Activated CD8-positive, alpha-beta memory T cell treated with anti-CD3 and anti-CD28 coated beads for 48 hours (primary cell): ENCODE measurements at places on chromosomes 7 and 10.

- DNase-seq: no peak
These were observed 184.4 kb downstream of the PTPRN2 start for GRCh38 chr7:158403013-158403821.

DNA sequence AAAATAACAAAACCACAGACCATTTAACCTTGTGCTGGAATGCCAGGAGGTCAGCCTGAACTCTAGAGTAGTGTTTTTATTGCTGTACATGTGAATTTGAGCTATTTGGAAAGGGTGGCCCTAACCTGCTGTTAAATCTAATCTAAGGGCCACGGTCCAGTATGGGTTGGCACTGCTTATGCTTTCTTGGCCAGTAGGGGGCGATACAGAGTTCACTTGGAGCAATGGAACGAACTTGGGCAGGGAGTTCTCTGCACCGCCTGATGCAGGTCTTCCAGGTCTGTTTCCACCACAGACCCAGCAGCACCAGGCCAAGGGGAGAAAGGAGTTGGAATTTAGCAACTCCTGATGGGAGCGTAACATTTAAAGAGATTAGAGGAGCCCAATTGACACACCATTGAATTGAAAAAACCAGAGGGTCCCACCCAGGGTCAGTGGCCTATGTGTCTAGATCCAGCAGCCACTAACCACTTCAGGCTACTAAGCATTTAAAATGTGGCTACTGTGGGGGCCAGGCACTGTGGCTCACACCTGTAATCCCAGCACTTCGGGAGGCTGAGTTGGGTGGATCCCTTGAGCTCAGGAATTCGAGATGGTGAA lies 75.7 kb upstream of the EFCAB10 start:
- DNase-seq: peak; percentile 72

DNA sequence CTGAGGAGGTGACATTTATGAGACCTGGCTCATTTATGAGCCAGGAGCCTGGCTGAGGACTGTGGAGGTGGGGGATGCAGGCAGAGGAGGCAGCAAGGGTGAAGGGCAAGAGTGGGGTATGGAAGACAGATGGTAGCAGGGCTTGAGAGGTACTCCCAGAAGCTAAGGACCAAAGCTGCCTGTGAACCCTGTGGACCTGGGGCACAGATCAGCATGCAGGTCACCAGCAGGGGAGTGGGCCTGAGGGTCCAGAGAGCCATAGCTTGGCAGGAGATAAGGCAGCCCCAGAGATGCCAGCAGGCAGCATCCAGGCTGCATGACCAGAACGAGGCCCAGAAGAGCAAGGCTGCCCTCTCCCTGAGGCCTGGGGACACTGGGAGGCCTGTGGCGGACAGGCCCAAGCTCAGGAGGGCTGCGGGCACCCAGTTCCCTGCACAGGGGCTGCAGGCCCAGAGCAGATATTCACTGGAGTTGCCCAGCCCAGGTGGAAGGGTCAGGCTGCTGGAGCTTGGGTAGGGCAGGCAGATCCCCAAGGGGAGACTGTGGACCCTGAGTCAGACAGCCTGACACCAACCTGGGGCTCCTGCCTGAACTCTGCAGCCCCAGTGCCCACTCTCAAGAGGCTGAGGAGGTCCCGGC lies 3.4 kb downstream of the GPR15LG start:
- DNase-seq: no peak

DNA sequence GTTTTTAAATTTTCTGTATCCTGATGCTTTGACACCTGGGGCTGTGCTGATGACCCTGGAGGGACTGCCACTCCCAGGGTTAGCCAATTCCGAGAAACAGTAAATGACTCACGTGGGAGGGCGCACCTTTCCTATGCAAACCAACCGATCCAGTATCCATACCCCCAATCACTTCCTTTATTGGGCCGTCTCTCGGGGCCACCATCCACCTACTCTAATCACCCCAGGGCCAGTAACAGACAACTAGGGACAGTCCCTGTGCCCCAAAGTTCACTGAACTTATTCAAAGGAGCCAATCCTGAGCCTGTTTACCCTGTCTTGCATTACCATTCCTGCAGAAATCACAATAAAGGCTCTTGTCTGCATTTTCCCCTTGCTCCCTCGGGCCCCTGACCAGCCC lies 6.6 kb upstream of the LGI1 start:
- DNase-seq: no peak

DNA sequence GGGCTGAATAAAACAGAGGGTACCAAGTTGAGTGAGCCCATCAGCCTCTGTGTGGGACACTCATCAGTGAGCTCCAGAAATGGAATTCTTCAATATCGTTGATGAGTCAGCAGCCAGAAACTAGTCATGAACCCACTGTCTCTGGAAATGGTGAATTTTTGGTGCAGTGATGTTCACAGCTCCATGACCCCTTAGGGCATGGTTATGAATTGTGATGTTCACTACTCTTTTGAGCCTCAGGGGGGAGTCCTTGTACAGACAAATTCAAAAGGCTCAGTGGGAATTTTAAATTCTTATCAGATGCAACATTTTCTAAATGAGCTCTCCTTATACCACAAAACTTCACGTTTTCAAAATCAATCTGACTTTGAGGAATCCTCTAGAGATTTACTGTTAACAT lies 335.7 kb downstream of the PHTF2 start:
- DNase-seq: no peak

DNA sequence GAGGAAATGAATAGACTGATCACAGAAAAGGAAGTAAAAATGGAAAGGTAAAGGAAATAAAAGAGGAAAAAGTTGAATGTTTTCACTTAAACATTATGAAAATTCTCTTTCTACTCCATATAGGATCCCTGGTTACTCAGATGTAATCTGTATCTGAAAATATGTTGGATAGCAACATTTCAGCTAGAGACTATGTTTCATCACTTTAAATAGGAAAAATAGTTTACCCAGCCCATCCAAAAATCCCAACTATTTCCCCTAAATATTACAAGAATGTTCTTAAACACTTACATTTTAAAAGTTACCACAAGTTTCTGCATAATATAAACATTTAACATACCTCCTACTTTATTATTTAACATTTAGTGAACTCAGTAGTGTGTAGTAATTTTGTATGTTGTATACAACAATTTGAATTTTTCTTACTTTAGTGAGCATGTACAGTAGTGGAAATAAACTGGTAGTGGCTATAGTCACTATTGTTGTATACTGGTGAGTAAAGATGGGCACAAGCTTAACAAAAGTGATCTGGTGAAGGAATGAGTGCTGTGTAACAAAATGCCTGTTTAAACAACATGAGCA lies 27.1 kb downstream of the SLF2 start:
- DNase-seq: no peak

GRCh38 chr10:75712242-75712880 lies 280.9 kb downstream of the LRMDA start:
- DNase-seq: no peak

DNA sequence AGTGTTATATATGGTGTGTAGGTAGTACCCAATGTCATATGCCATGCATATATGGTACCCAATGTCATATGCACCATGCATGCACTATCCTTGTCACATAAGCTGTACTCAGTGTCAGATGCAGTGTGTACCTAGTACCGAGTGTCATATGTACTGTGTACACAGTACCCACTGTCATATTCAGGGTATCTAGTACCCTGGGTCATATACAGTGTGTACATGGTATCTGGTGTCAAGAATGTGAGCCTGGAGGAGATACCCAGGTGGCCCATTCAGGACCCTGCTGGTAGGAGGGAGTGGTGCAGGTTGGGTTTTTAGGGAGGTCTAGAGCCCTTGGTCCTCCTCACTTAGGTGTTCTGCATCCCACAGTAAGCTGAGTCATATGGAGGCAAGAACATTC lies 1.8 kb downstream of the ZMYND11 start:
- no peak for DNase-seq

- DNase-seq: no peak
These were observed 397.3 kb upstream of the SEMA3A start for GRCh38 chr7:84591897-84592296.

- DNase-seq: no peak
These were observed 13.7 kb upstream of the SRPK2 start for GRCh38 chr7:105402221-105403095.

DNA sequence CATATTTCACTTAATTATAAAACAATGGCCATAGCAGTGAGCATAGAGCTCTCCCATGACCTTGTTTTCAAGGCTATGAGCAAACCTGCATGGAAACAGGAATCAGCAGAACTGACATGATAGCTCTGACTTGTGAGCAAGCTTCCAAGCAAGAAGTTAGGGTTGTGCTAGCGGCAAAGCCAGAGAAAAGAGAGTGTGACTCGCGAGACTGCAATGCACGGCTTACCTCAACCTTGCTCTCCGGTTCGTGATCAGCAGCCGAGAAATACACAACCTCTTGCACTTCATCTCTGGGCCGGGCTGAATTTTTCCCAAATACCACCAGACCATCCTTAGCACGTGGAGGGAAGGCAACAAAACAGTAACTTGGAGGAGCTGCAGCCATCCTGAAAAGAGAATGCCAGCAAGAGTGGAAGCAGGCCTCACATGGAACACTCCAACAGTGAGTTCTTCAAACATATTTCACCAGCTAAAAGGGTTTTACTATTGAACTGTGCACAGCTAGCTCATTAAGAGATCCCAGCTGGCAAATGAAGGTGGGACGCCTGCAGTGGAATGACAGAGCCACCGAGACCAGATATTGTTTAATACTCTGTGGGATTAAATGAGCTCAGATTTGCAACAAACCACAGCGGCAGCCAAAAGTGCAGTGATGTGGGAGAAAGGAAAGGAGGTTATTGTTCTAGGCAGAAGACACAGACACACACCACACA lies 20.8 kb downstream of the SCRN1 start:
- DNase-seq: no peak

DNA sequence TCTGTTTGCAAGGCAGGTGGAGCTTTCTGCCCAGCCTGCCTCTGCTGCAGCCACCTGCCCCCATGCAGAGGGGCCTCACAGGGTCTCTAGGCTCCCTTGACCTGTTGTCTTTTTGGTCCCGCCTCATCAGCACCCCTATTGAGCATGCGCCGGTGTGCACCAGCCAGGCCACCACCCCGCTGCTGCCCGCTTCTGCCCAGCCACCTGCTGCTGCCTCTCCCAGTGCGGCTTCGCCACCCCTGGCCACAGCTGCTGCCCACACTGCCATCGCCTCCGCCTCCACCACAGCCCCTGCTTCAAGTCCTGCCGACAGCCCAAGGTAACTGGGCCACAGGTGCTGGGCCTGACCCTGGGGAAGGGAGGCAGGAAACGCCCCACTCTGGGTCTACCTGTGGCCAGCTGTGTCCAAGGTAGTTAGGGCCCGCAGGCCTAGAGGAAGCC lies 38.1 kb downstream of the LDB3 start:
- no peak for DNase-seq

DNA sequence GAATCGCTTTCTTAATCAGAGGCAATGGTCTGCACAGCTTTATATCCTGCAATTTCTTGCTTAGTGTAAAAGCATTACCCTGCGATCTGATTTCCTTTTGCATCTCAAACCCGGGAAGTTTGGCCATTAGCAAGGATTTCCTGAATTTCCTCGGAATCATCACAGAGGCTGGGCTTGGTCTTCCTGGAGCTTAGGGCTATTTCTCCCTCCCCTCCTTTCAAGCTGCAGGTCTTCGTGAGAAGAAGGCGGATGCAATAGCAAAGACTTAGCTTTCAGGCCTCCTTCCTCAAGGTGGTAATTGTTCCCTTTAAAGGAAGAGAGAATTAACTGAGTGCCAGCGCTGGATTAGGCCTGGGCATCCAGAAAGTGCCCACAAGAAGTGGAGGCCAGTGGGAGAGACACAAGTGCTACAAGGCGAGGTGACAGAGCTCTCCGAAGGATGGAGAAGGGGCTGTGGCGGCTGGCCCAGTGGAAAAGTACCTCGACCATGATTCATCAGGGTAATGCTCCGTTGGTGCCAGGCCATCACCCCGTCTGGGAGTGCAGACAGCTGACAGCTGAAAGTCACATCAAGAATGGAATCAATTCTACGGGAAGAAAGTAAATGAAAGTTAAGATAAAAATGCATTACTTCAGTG lies 4.0 kb upstream of the ARMS2 start:
- DNase-seq: no peak

- DNase-seq: no peak
These were observed 16.9 kb downstream of the SMURF1 start for GRCh38 chr7:99126921-99127553.

- no peak for DNase-seq
These were observed 365.1 kb downstream of the GRID1 start for GRCh38 chr10:86001521-86001920.

GRCh38 chr10:784403-785088 lies 95.1 kb upstream of the DIP2C start:
- peak; percentile 55 for DNase-seq

GRCh38 chr7:148212731-148213130 lies 377.8 kb upstream of the C7orf33 start:
- DNase-seq: no peak

GRCh38 chr7:90752051-90752450 lies 155.9 kb downstream of the CDK14 start:
- no peak for DNase-seq

DNA sequence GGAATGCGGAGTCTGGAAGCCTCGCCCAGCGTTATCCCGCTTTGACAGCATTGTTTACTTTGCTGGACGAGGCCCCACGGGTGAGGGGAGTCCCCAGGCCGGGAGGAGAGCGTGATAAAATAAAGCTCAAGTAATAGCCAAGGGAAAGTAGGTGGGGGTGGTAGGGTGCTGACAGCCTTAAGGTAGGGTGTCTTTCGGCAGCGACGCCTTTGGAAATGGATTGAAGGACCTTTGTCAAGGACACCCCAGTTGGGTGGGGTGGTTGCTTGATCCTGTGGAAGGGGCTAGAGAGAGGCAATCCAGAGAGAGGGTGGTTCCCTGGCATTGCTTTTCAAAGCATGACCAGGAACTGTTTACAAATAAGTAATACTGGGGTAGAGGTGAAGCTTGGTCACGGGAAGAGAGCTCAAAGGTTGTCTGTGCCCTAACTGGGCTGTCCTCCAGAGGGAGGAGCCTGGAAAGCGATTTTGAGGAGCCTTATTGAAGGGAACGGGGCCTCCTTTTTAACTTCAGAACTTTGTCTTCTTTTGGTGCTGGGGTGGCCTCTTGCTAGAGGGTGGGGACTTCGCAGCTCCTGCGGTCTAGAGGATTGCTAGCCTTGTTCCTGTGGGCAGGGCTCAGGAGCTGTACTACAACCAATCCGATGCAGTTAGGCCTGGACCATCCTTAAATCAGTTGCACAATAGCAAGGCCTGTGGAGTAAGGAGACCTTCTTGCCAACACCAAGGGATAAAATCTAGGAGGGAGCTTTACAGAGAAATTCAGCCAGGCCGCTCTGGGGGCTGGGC lies 1.3 kb downstream of the EIF4EBP2 start:
- DNase-seq: no peak

DNA sequence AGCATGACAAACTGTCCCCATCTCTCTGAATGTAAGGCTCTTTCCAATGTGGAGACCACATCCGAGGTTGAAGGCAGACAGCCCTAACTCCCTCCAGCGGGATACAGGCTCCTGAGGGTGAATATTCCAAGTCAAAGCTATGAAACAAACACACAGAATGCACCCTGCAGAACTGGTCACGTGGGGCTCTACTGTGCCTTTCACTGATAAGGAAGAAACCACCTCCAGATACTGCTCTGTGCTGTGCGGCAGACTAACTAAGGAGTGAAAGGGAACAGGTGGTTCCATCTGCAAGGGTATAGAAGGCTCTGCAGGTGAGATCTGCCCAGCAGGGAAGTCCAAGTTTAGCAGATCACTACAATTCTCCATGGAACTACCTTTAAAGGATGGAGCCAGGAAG lies 534.4 kb downstream of the KCNMA1 start:
- no peak for DNase-seq
